ENCODE measurements at places on chromosomes 7 and 10. TPM values are rescaled to one million over a fixed set of nuclear protein-coding genes. Genes with fewer than 3 reads are reported as not detected.

GRCh38 chr7:1021366-1021765 is 23.0 kb upstream of the GPR146 start:
- DNase-seq: no peak

GRCh38 chr7:20374399-20374798 is 43.7 kb downstream of the ITGB8 start:
- DNase-seq: no peak

GRCh38 chr7:146781352-146782116 is 664.9 kb downstream of the CNTNAP2 start:
- no peak for DNase-seq

The OR2A1 gene
- 0.10 TPM for total RNA-seq

DNA sequence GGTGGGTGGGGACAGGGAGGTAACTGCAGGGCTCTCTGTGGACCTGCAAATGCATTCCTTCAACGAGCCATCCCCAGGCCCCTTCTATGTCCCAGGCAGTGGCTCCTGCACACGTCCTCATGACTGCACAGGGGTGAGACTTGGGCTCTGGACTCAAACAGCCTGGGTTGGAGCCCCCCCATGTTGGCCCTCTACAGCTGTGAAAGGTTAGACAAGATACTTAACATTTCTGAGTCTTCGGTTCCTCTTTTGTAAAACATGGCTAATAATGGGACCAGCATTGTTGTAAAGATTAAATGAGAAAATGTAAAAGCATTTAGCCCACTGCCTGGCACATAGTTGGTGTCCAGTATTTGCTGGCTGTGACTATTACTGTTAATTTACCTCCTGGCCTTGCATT is 41.8 kb downstream of the CHST3 start:
- no peak for DNase-seq

The OR9A2 gene
- total RNA-seq: 2.6 TPM

The COL1A2 gene
- 61.6 TPM for total RNA-seq

- no peak for DNase-seq
Measured at GRCh38 chr10:90451283-90451682, 406.6 kb downstream of the HTR7 start.

The WEE2 gene
- total RNA-seq: 0.16 TPM

DNA sequence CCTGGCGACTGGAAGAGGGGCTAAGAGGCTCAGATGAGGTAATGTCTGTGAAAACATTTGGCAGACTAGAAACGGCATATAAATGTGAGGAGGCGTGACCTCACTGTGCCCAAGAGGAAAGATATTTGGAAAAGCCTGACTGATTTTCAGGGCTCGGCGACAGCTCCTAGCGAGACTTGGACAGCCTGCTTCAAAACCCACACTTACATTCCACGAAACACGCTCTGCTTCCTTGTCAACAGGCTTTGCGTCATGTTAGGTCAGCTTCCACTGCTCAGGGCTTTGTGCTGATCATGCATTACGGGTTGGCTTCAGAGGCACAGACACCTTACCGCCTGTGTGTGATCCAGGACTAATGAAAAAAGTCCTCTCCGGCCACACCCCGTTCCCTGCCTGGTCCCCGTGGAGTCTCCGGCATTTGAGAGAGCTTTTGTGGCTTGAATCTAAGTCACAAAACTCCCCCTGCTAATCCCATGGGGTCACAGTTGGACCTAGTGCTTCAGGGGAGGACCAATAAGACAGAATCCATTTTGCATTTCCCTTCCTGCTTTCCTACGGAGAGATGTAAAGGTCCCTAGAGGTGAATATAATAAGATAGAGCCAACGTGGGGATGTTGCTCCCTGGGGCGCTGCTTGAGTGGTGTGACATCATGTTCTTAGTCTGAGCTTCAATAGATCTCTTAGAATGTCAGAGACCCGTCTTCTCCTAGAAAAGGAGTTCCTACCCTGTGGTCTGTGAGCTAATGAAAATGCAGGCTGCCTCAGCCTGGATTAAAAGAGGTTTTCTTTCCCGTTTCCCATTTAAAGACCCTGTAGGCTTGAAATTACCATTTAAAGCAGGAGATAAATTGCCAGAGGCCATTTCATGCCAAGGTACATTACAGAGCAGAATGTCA is 25.5 kb downstream of the FGFBP3 start:
- peak; percentile 55 for DNase-seq

Data from GM23338 (cell line).